ENCODE measurements at places on chromosomes 4 and X.

DNA sequence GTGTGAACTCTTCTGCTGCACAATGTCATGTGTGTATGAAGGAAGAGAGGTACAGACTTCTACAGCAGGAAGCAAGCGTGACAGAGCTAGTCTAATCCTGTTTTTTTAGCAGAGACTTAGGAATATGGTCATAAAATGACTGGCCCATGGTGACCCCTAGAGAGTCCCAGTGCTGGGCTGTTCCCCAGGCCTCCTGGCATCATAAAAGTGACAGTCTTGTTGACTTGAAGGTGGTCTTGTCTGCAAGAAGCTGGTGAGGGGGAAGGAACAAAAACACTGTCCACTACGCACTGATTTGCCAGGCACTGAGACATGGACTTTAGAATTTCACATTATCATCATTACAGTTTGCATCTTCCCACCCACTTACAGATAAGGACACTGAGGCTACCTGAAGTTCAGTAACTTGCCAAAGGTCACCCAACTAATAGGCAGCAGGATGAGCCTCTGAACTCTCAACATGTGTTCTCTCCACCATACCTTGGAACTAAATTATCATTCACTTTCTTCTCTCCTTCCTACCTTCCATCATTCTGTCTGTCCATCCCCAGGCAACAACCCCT lies 63.0 kb downstream of the HADH start:
- no peak for DNase-seq

- no peak for DNase-seq
Observed at GRCh38 chrX:132090403-132091159, 37.2 kb downstream of the FRMD7 start.

GRCh38 chrX:9888953-9889470 lies 78.1 kb upstream of the CLDN34 start:
- DNase-seq: no peak

DNA sequence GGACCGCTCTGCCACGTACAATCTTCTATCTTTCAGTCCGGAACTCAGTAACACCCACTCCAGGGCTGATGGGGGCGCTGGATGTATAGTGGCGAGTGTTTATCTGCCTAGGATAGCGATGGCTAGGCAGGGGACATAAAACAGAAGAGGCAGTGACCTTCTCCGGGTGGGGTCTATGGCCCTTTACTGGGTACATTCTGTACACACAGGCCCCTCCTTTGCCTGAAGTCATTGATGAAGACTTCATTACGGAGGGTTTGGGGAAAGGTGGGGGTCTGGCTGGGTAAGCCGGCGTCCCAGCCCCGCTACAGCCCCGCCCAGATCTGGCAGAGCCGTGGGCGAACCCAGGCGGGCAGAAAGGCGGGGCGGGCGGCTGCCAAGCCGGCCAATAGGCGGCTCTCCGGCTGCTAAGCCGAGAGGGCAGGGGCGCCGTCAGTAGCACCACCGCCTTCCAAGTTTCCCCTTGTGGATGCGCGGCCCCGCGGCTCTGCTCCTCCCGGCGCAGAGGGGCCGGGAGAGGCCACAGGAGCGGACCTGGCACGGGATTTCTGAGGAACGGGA lies at the start of gene CHST7:
Gene CHST7 (plus strand): TSS at position 435 of the 561 bp plus-strand sequence. CDS start 167 bp downstream, outside the sequence.
- DNase-seq: peak; percentile 88

DNA sequence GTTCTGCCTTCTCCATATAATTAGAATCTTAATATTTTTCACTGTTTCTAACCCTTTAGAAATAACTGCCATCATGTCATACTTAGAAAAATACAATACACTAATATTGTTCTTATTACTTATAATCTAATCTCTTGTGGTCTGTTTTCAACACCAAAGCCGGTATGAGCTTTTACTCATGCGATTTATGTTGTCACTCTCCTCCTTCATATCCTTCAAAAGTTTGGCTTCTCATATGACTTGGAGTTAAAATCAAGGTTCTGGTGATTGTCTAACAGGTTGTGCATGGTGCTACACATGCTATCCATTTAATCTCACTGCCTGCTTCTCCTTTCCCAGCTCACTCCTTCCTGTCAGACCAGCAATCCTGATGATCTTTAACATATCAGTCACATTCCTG lies 1392.9 kb downstream of the ARAP2 start:
- no peak for DNase-seq

All from posterior vena cava (tissue), 2 donors.